CD8-positive, alpha-beta T cell (primary cell): ENCODE measurements at places on chromosomes 7 and 10. TPM values are rescaled to one million over a fixed set of nuclear protein-coding genes. Genes with fewer than 3 reads are reported as not detected.

The UCN3 gene
- total RNA-seq: not detected

The ACTL6B gene
- total RNA-seq: not detected

The NODAL gene
- not detected for total RNA-seq

The CPXM2 gene
- total RNA-seq: not detected

The GNAI1 gene
- total RNA-seq: 0.36 TPM

The NPTX2 gene
- not detected for total RNA-seq

The C10orf67 gene
- not detected for total RNA-seq

The NXPH1 gene
- total RNA-seq: not detected

The CRYGN gene
- not detected for total RNA-seq

The AS3MT gene
- total RNA-seq: 0.57 TPM

The WEE2 gene
- 0.27 TPM for total RNA-seq

The CRHR2 gene
- total RNA-seq: not detected

The SRPK2 gene
- total RNA-seq: 29.7 TPM

The FAM3C gene
- total RNA-seq: 11.7 TPM

The PROSER2 gene
- total RNA-seq: 4.4 TPM

The TMEM176B gene
- not detected for total RNA-seq

The SLC16A9 gene
- not detected for total RNA-seq

The SUN3 gene
- not detected for total RNA-seq

The CCDC3 gene
- not detected for total RNA-seq

The PYROXD2 gene
- total RNA-seq: 10.9 TPM

The SMO gene
- total RNA-seq: not detected

The CFAP46 gene
- total RNA-seq: not detected

The GPR26 gene
- total RNA-seq: not detected

The ANKRD22 gene
- total RNA-seq: not detected

The FAM25A gene
- total RNA-seq: not detected

The AQP1 gene
- not detected for total RNA-seq

The FRMD4A gene
- total RNA-seq: 0.76 TPM

The HOXA13 gene
- total RNA-seq: not detected

The OPN4 gene
- not detected for total RNA-seq

The TMEM196 gene
- not detected for total RNA-seq

The CYP3A7 gene
- total RNA-seq: not detected

The AKR1C1 gene
- total RNA-seq: 1.3 TPM

The STAM gene
- total RNA-seq: 44.0 TPM

The SLIT1 gene
- total RNA-seq: 0.17 TPM

The CHAT gene
- not detected for total RNA-seq

The TIMM23 gene
- total RNA-seq: 46.8 TPM

The ASZ1 gene
- total RNA-seq: not detected

The CASTOR2 gene
- 5.2 TPM for total RNA-seq

The UFSP1 gene
- 2.1 TPM for total RNA-seq

The CH25H gene
- total RNA-seq: 0.44 TPM

The FAM25G gene
- total RNA-seq: not detected

The PPP1R17 gene
- not detected for total RNA-seq
